ENCODE measurements at places on chromosomes 7 and 10. TPM values are rescaled to one million over a fixed set of nuclear protein-coding genes. Genes with fewer than 3 reads are reported as not detected.

Gene EIF5AL1
- total RNA-seq, result 0.23 TPM

Gene EPHB6
- total RNA-seq, result 21.9 TPM

Gene STYXL1
- 20.5 TPM for total RNA-seq

Gene OPN1SW
- not detected for total RNA-seq

Gene ITGB8
- total RNA-seq, result 107 TPM

Gene CRYGN
- total RNA-seq, result not detected

Gene CFAP58
- 1.8 TPM for total RNA-seq

Gene GPRIN2
- total RNA-seq, result 31.8 TPM

Gene MNX1
- total RNA-seq, result not detected

Gene OR2A1
- not detected for total RNA-seq

Gene HKDC1
- 2.1 TPM for total RNA-seq

Gene NANOS1
- total RNA-seq, result 15.7 TPM

Gene PHF14
- total RNA-seq, result 173 TPM

Gene SUN3
- 0.69 TPM for total RNA-seq

Gene LRGUK
- 11.8 TPM for total RNA-seq

Gene CFAP70
- 6.0 TPM for total RNA-seq

Gene GPER1
- total RNA-seq, result 3.0 TPM

Gene NKX1-2
- total RNA-seq, result 1.8 TPM

Gene SLC18A3
- total RNA-seq, result 2.8 TPM

Gene C10orf105
- total RNA-seq, result 2.1 TPM

Gene GIMAP7
- total RNA-seq, result 3.7 TPM

Data from diencephalon (tissue), 1 donor.